ENCODE measurements at places on chromosomes 11 and 22.

- no peak for DNase-seq
Observed at GRCh38 chr11:112999520-112999919, 38.3 kb downstream of the NCAM1 start.

- no peak for DNase-seq
Observed at GRCh38 chr11:16611926-16612565, 126.4 kb upstream of the C11orf58 start.

DNA sequence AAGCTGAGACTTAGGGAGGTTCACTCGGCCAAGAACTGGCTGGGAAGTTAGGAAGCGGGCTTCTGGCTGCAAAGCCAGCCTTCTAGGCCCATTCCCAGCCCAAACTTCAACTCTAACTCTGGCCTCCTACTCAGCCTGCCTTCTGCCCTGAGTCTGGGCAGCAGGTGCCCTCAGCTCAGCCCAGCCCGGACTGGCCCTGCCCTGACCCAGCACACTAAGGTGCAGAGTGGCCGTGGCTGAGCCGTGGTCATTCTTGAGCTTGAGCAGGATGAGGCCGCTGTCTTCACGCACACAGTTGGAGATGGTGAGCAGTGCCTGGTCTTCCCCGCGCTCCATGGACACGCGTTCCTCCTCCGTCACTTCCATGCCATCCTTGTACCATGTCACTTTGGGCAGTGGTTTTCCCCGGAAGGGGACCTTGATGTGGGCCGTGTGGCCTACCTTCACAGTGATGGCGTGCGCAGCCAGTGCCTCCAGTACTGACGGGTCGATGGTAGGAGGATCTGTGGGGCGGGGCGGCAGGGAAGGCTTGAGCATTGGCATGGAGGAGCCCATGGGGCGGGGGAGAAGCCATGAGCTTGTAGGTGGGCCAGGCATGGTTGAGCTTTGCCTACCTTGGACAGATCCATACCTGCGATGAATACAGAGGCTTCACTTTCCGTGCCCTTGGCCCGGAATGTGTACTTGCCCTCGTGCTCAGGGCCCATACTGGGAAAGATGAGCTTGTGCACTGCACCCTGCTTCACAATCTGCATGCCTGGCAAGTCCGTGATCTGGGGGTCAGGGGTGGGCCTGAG is 12.1 kb downstream of the IGSF22 start:
- DNase-seq = no peak

GRCh38 chr11:134360050-134360835 is 28.5 kb downstream of the GLB1L2 start:
- DNase-seq = peak; percentile 61

DNA sequence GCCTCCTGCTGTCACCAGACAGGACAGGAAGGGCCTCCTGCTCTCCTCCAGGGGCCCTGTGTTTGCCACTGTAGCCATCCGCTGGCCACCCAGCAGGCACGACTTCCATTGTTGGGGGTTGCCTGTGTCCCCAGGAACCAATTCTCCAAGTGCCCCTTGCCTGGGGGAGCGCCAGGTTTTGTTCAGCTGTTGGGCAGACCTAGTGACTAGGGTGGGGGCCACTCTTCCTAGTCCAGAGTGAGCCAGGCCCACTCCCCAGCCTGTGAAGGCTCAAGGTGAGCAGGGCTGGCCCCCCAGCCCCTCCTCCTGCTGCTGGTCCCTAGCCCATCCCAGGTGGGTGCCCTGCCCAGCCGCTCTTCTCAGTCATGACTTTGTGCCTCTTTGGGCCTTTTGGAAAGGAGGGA is 30.9 kb downstream of the OSBPL5 start:
- DNase-seq = no peak

- no peak for DNase-seq
Observed at GRCh38 chr11:60097189-60097588, 8.7 kb downstream of the MS4A2 start.

GRCh38 chr11:83951521-83951920 is 665.4 kb upstream of the CCDC90B start:
- DNase-seq = no peak

GRCh38 chr11:61281581-61282250 is 13.4 kb downstream of the VWCE start:
- peak; percentile 27 for DNase-seq

DNA sequence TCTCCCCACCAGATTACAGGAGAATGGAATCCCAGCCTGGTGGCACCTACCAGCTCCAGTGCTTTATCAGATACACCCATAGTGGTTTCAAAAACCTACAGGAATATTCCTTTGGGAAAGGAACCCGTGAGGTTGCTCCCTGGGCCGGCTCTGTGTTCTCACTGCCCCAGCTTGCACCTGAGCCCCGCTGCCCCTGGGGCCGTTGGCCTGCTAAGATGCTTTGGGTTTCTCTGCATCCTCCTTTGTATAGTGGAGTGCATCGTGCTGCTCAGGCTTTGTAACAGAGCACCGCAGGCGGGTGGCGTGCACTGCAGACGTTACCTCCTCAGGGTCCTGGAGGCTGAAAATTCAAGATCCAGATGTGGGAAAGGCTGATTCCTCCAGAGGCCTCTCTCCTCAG is 414.1 kb downstream of the BRD1 start:
- DNase-seq = no peak

- DNase-seq = no peak
Observed at GRCh38 chr11:93718057-93718563, 23.2 kb downstream of the TAF1D start.

DNA sequence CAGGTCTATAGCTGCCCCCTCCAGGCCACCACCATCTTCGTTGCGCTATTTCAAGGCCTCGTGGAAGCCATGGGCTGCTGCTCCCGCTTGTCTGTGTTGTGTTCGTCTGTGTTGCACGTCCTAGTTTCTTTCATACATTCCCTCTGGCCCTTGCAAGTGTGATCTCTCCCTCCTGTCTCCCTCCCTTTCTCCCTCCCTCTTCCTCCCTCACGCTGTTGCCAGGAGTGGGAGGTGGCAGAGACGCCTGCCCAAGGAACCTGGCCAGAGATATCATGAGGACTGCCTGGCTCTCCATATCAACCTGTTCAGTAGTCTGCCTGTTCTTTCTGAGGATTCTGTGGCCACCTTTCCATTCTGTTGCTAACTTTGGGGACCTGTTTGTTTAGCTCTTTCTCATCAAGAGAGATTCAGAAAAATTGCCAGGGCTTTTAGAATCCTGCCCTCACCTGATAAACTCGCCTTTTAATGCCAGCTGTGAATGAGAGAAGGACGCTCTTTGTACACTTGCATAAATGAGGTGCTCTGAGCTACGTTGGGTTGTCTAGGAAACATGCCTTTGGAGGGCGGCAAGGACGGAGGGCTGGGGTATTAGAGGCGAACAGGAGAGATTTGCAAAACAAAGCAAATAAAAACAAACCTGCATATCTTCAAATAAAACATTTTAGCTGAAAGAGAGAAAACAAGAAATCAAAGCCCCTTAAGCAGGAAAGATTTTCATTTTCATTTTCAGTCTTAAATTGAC is 185.2 kb downstream of the TBC1D22A start:
- no peak for DNase-seq
